GM12878 (cell line): ENCODE measurements at places on chromosomes 16 and 17. TPM values are rescaled to one million over a fixed set of nuclear protein-coding genes. Genes with fewer than 3 reads are reported as not detected.
A peak's percentile ranks its signal among the peaks of the same experiment; 100 is the strongest.

Gene WSCD1
- not detected in 2 replicates for polyA plus RNA-seq

Gene HBQ1
- polyA plus RNA-seq = not detected in 2 replicates

Gene MPV17L
- 0.04 TPM in 1 of 2 replicates, not detected in the other for polyA plus RNA-seq

Gene CCDC200
- polyA plus RNA-seq = 3.2 and 3.9 TPM in 2 replicates

Gene CCL14
- polyA plus RNA-seq = not detected in 2 replicates

Gene PYY
- polyA plus RNA-seq = not detected in 2 replicates

Gene DNAH3
- 0.01 and 0.04 TPM in 2 replicates for polyA plus RNA-seq

Gene ABI3
- 107 and 109 TPM in 2 replicates for polyA plus RNA-seq

Gene TLCD3B
- not detected in 2 replicates for polyA plus RNA-seq

Gene KRT12
- polyA plus RNA-seq = not detected in 2 replicates

Gene GRAPL
- polyA plus RNA-seq = 2.8 and 4.5 TPM in 2 replicates

- H3K36me3 ChIP-seq = peaks cover 9% of the 10 kb centered on the region
- no peak for DNase-seq
- no peaks in the 10 kb centered on the region for H3K27me3 ChIP-seq
- peak overlapping the region; percentile 92 for H3K4me3 ChIP-seq
These were observed 1.3 kb downstream of the FASN start for GRCh38 chr17:82096709-82097183.

- H3K4me1 ChIP-seq = peaks cover 28% of the 10 kb centered on the region
- DNase-seq = no peak
- no peaks in the 10 kb centered on the region; the same call in 1 of the 2 replicates for H3K36me3 ChIP-seq
- no peaks in the 10 kb centered on the region for H3K27me3 ChIP-seq
- H3K4me3 ChIP-seq = peak overlapping the region; percentile 80
- H3K27ac ChIP-seq = peak overlapping the region; percentile 66
These were observed 532 bp downstream of the ARRB2 start for GRCh38 chr17:4710693-4711634.

- H3K27me3 ChIP-seq = no peaks in the 10 kb centered on the region
- H3K27ac ChIP-seq = no peak overlapping the region
- peaks cover 3% of the 10 kb centered on the region; the same call in 1 of the 2 replicates for H3K4me1 ChIP-seq
- no peak overlapping the region for H3K4me3 ChIP-seq
- peaks cover 23% of the 10 kb centered on the region for H3K36me3 ChIP-seq
- DNase-seq = no peak
These were observed 110.6 kb downstream of the ABCC1 start for GRCh38 chr16:16059895-16060590.

GRCh38 chr17:29591146-29591736 is 1.7 kb upstream of the ANKRD13B start:
- DNase-seq = no peak
- H3K27ac ChIP-seq = no peak overlapping the region
- H3K36me3 ChIP-seq = no peaks in the 10 kb centered on the region
- peak overlapping the region; percentile 67; the same call in 1 of the 2 replicates for H3K4me3 ChIP-seq
- H3K27me3 ChIP-seq = no peaks in the 10 kb centered on the region; the same call in 1 of the 2 replicates
- peaks cover 41% of the 10 kb centered on the region for H3K4me1 ChIP-seq

GRCh38 chr17:77555121-77555591 is 403.3 kb upstream of the TNRC6C start:
- no peak for DNase-seq
- H3K4me1 ChIP-seq = no peaks in the 10 kb centered on the region
- no peak overlapping the region for H3K27ac ChIP-seq
- no peaks in the 10 kb centered on the region; the same call in 1 of the 2 replicates for H3K27me3 ChIP-seq
- H3K4me3 ChIP-seq = no peak overlapping the region

DNA sequence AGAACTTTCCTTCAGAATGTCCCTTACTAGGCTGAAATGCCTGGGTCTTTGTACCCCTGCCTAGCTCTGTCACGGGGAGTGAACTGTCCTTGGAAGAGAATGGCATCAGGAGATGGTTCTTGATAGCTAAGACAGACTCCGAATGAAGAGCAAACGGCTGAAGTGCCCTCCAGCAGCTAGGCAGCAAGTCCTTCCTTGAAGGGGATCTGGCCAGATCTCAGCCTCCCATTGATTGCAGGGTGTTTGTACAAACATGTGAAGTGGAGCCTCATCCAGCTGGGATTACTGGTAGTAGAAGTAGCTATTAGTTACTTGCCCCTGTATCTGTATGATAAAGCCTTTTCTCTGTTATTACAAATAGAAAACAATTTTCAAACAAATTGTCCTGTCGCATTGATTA is 30.9 kb downstream of the LRRC36 start:
- no peak overlapping the region for H3K27ac ChIP-seq
- no peaks in the 10 kb centered on the region for H3K4me1 ChIP-seq
- no peak for DNase-seq
- H3K27me3 ChIP-seq = no peaks in the 10 kb centered on the region
- no peaks in the 10 kb centered on the region for H3K36me3 ChIP-seq

- H3K27me3 ChIP-seq = no peaks in the 10 kb centered on the region
- H3K36me3 ChIP-seq = no peaks in the 10 kb centered on the region
- H3K27ac ChIP-seq = no peak overlapping the region
- no peaks in the 10 kb centered on the region for H3K4me1 ChIP-seq
These were observed 58.5 kb upstream of the CREBBP start for GRCh38 chr16:3938843-3939624.

DNA sequence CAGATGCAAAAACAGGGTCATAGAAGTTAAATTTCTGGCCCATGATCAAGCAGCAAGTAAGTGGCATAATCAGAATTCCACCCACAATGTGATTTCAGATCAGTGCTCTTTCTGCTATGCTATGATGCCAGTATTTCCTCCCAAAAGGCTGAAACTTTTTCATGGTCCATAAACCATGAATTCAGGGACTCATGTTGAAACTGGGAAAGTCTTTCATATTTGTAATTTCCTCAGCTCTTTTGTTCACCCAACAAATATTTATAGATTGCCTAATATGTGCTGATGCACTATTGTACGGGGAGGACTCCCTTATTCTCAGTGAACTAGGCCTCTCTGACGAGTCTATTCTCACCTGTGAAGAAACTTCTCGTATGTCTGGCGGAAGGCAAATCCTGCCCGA is 156.3 kb downstream of the MYO1D start:
- no peaks in the 10 kb centered on the region for H3K27me3 ChIP-seq
- DNase-seq = no peak
- H3K36me3 ChIP-seq = no peaks in the 10 kb centered on the region; the same call in 1 of the 2 replicates
- H3K4me3 ChIP-seq = no peak overlapping the region

- H3K27me3 ChIP-seq = no peaks in the 10 kb centered on the region
- no peak overlapping the region for H3K27ac ChIP-seq
- no peaks in the 10 kb centered on the region for H3K36me3 ChIP-seq
- H3K4me3 ChIP-seq = no peak overlapping the region
- DNase-seq = no peak
- no peaks in the 10 kb centered on the region for H3K4me1 ChIP-seq
These were observed 78.2 kb downstream of the CCDC182 start for GRCh38 chr17:57666946-57667345.

DNA sequence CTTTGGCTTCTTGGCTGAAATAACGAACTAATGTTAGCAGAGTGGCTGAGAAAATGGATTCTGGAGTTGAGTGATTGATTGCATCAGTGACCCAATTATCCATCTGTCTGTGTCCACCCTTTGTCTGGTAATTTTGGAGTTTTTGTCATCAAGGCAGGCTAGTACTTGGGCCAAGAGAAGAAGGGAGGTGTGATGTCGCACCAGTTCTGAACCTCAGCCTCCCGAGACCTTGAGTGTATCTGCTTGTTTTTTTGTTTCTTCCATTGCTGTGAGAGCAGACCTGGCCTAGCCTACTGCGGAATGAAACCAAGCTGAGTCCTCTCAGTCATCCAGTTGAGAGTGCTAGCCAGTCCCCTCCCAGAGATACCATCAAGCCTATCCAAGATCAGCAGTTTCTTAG is 4.5 kb downstream of the ABCA8 start:
- no peaks in the 10 kb centered on the region for H3K4me1 ChIP-seq
- DNase-seq = no peak
- no peak overlapping the region for H3K27ac ChIP-seq
- H3K4me3 ChIP-seq = no peak overlapping the region

DNA sequence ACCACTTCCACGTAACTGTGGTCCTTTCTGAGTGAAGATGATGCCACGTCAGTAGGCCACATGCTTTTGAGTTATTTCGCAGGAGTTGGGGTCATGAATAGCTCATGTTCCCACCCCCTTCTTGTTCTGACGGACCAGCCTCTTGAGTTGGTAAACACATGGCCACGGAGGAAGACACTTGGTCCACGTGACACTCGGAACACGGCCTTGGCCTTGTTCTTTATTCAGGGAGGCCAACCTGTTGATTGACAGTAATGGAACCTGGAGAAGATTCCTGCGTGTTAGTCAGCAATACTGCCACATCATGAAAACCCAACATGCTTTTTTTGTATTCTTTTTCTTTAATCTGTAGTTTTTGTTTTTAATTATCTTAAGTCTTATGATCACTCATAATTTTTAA is 56.3 kb downstream of the SEC14L1 start:
- no peaks in the 10 kb centered on the region for H3K4me1 ChIP-seq
- H3K36me3 ChIP-seq = peaks cover 60% of the 10 kb centered on the region
- no peak overlapping the region for H3K27ac ChIP-seq
- no peak for DNase-seq
- no peaks in the 10 kb centered on the region for H3K27me3 ChIP-seq

GRCh38 chr17:32185875-32186274 is 43.6 kb downstream of the RHOT1 start:
- DNase-seq = no peak
- H3K27me3 ChIP-seq = no peaks in the 10 kb centered on the region
- H3K36me3 ChIP-seq = no peaks in the 10 kb centered on the region
- no peaks in the 10 kb centered on the region for H3K4me1 ChIP-seq

GRCh38 chr17:81254955-81255717 is 16.0 kb downstream of the NDUFAF8 start:
- peaks cover 6% of the 10 kb centered on the region; the same call in 1 of the 2 replicates for H3K36me3 ChIP-seq
- DNase-seq = no peak
- no peaks in the 10 kb centered on the region for H3K4me1 ChIP-seq

GRCh38 chr16:28990375-28991040 is 5.7 kb downstream of the LAT start:
- H3K4me1 ChIP-seq = no peaks in the 10 kb centered on the region; the same call in 1 of the 2 replicates
- no peak for DNase-seq
- no peaks in the 10 kb centered on the region for H3K36me3 ChIP-seq
- H3K27me3 ChIP-seq = no peaks in the 10 kb centered on the region

GRCh38 chr17:76685846-76686245 is 24.9 kb downstream of the MXRA7 start:
- H3K27me3 ChIP-seq = no peaks in the 10 kb centered on the region
- no peaks in the 10 kb centered on the region for H3K4me1 ChIP-seq
- H3K4me3 ChIP-seq = no peak overlapping the region
- no peak for DNase-seq

GRCh38 chr16:58211846-58212245 is 13.9 kb upstream of the CSNK2A2 start:
- no peaks in the 10 kb centered on the region for H3K36me3 ChIP-seq
- no peaks in the 10 kb centered on the region for H3K27me3 ChIP-seq
- no peak overlapping the region for H3K27ac ChIP-seq
- peaks cover 8% of the 10 kb centered on the region for H3K4me1 ChIP-seq
- no peak for DNase-seq

DNA sequence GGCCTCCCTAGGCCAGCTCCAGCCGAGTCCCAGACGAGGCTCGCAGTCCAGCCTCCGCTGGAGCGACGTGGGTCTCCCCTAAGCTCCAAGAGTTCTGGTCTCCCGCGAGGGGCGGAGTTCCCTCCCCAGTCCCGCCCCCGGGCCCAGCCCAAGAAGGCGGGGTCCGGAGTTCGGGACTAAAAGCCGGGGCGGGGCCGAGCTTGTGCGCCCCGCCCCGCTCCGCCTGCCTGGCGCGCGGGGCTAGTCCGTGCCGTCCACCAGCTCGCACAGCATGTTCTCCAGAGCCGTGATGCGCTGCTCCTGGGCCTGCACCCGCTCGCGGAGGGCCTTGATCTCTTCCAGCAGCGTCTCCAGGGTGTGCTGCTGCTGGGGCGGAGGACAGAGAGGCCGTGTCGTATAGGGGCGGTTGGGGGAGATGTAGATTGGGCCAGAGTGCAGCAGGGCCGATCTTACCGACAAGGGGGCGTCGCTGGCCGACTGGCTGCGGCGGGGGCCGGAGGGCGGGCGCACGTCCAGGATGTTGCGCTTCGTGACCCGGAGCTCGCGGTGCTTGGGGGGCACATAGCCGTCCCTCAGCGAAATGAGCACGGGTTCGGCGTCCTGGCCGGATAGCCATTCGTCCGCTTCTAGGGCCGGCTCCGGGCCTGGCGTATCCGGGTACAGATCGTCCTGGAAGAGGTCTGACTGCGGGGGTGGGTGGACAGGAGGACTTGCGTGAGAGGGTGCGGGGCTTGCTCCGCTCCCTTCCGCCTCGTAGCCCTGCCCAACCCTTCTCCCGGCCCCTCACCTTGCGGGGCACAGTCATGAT is 7.0 kb downstream of the CORO6 start:
- H3K4me3 ChIP-seq = peak overlapping the region; percentile 62; the same call in 1 of the 2 replicates
- no peak overlapping the region for H3K27ac ChIP-seq
- peaks cover 38% of the 10 kb centered on the region for H3K4me1 ChIP-seq
- H3K27me3 ChIP-seq = peaks cover 4% of the 10 kb centered on the region; the same call in 1 of the 2 replicates
- no peaks in the 10 kb centered on the region for H3K36me3 ChIP-seq
- DNase-seq = no peak

GRCh38 chr17:58818654-58819053 is 63.0 kb downstream of the PPM1E start:
- no peak overlapping the region for H3K4me3 ChIP-seq
- DNase-seq = no peak
- H3K4me1 ChIP-seq = no peaks in the 10 kb centered on the region

GRCh38 chr16:46787909-46788308 is 39.8 kb upstream of the MYLK3 start:
- no peaks in the 10 kb centered on the region for H3K27me3 ChIP-seq
- peak; percentile 55 for DNase-seq
- no peaks in the 10 kb centered on the region for H3K36me3 ChIP-seq
- H3K27ac ChIP-seq = peak overlapping the region; percentile 91
- H3K4me1 ChIP-seq = peaks cover 59% of the 10 kb centered on the region
- H3K4me3 ChIP-seq = no peak overlapping the region

GRCh38 chr17:59105852-59106462 is 723 bp downstream of the TRIM37 start:
- peak overlapping the region; percentile 77 for H3K27ac ChIP-seq
- H3K36me3 ChIP-seq = no peaks in the 10 kb centered on the region
- no peak for DNase-seq
- no peaks in the 10 kb centered on the region for H3K27me3 ChIP-seq
- peaks cover 4% of the 10 kb centered on the region; the same call in 1 of the 2 replicates for H3K4me1 ChIP-seq

DNA sequence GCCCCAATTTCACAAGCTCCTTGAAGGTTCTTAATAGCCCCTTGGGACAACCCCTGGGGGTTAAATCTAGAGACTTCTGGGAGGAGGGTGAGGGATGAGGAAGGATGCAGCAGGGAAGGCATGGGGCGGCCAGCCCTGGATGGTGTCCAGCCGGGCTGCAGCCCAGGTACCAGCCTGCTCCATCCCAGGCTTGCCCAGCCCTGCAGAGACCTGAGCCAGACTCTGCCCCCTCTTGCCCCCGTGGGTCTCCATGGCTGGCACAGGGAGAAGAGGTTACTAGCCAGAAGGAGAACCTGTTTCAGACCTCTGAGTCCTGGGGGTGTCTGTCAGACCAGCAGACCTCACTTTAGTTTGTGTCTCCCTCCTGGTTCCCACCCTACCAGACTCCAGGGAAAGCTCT is 8.5 kb downstream of the NHERF1 start:
- no peak for DNase-seq
- H3K27me3 ChIP-seq = no peaks in the 10 kb centered on the region
- H3K4me1 ChIP-seq = peaks cover 24% of the 10 kb centered on the region

GRCh38 chr16:84739349-84740124 is 39.7 kb downstream of the USP10 start:
- peaks cover 36% of the 10 kb centered on the region for H3K36me3 ChIP-seq
- no peak overlapping the region for H3K4me3 ChIP-seq
- no peaks in the 10 kb centered on the region for H3K27me3 ChIP-seq

GRCh38 chr16:65041667-65042066 is 80.2 kb downstream of the CDH11 start:
- H3K4me1 ChIP-seq = no peaks in the 10 kb centered on the region
- DNase-seq = no peak
- no peaks in the 10 kb centered on the region for H3K27me3 ChIP-seq
- H3K4me3 ChIP-seq = no peak overlapping the region
- no peak overlapping the region for H3K27ac ChIP-seq
- no peaks in the 10 kb centered on the region for H3K36me3 ChIP-seq
